Stimulated activated naive CD8-positive, alpha-beta T cell treated with anti-CD3 and anti-CD28 coated beads, Interleukin-15, Interleukin-2, amounts not matched to agents 100 U/mL and 50 U/mL, for 24 hours (primary cell): ENCODE measurements at places on chromosomes 12 and 14.

DNA sequence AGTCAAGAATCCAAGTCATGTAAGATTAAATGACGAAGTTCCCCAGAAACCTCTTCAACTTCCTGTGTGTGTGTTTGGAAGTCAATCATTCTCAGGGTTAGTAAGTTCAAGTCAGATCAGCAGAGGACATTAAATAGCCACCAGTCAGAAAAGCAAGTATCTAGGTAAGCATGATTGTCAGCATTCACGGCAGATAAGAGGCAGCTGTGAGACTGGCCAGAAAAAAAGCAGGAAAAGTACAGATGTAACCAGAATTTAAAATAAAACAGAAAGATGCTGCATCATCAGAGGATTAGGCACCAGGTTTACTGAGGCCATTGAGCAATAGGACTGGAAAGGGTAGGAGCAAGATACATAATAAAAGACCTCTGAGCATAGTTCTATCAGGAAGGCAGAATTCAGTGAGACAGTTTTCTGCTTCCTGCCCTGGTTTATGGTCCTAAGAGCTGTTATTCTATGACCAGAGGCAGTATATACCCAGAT, 606.9 kb downstream of the FSCB start:
- no peak for DNase-seq

- peak; percentile 66 for DNase-seq
Observed at GRCh38 chr14:31206536-31207286, 882 bp downstream of the HECTD1 start.

DNA sequence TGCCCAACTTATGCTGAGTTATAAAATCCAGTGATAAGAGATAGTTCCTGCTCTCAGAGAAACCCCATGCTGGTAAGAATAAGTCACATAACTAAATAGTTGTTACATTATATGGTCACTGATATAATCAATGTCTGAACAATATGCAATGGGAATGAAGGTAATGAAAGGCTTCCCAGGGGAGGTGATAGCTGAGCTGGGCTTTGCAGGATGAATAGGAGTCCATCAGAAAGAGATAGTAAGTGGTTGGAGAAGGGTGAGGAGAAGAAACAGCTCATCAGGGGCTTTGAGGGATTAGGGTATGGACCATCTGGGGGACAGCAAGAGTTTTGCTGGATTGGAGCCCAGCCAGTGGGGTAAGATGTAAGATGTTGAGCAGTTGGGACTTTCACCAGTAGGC, 266.7 kb upstream of the CRY1 start:
- DNase-seq: no peak

- no peak for DNase-seq
Observed at GRCh38 chr12:132596016-132596415, 14.4 kb downstream of the LRCOL1 start.

GRCh38 chr12:105899589-105899988, 239.2 kb downstream of the NUAK1 start:
- no peak for DNase-seq

DNA sequence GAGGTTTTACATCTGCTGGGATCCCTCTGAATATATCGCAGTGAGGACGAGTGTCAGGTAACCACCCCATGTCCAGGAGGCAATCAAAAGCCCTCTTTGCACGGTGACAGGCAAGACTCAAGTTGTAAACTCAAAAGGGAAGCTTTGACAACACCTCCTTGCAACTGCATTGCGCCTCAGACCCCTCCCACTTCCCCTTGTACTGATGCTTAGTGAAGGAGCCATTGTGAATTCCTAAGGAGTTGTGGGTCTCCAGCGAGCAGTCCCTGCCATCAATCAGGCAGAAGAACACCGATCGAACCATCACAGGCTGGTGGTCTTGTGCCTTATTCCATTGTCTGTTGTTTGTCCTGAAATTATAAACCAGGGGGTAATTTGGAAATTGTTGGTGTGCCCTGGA, 112.6 kb downstream of the CCDC60 start:
- DNase-seq: no peak

DNA sequence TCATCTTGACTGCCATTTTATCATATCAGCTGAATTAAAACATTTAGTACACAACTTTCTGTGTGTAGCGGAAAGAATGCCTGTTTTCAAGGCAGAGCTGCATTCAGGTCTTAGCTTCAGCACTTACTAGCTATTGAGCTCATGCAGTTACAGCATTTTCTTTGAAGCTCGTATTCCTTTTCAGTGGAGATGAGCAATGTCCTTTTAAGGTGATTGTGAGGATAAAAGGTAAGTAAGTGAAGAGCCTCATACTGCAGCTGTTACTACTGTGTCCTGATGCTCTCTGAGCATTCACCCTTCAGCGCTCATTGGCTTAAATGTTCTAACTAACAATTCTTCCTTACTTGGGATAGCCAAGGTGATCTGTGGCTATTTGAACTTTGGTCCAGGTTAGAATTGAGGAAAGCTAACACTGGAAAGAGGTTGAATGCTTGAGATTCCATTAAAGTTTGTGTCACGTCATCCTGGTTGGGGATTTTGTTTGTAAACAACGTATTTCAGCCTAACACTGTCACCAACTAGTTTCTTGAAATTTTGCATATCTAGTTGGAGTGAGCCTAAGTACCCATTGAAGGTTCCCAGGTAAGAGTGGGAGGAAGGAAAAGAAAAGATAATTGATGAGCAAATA, 71.4 kb downstream of the PAPOLA start:
- no peak for DNase-seq

GRCh38 chr12:26861690-26862089, 28.7 kb upstream of the ITPR2 start:
- DNase-seq: no peak

- DNase-seq: no peak
Observed at GRCh38 chr12:52585066-52585465, 11.4 kb upstream of the KRT74 start.
